ENCODE measurements at places on chromosomes 11 and 22. TPM values are rescaled to one million over a fixed set of nuclear protein-coding genes. Genes with fewer than 3 reads are reported as not detected.

The MTFP1 gene
- total RNA-seq: 35.9 TPM

The C22orf42 gene
- not detected for total RNA-seq

The LMNTD2 gene
- 1.9 TPM for total RNA-seq

The HORMAD2 gene
- not detected for total RNA-seq

The OR56A1 gene
- total RNA-seq: not detected

The ZNF202 gene
- total RNA-seq: 7.5 TPM

The SCGB1A1 gene
- total RNA-seq: not detected

The XKR3 gene
- not detected for total RNA-seq

The BANF1 gene
- 29.4 TPM for total RNA-seq

The TRIM34 gene
- total RNA-seq: 11.3 TPM

The TSPAN32 gene
- total RNA-seq: not detected

The HEPN1 gene
- total RNA-seq: 0.33 TPM

The GDPD4 gene
- not detected for total RNA-seq

The MOGAT2 gene
- not detected for total RNA-seq

The RIC3 gene
- not detected for total RNA-seq

The TP53AIP1 gene
- total RNA-seq: not detected

The MMP7 gene
- 1.6 TPM for total RNA-seq

The MOV10L1 gene
- 46.7 TPM for total RNA-seq

The ROBO4 gene
- total RNA-seq: 745 TPM

The HEPACAM gene
- 0.19 TPM for total RNA-seq

The PHLDA2 gene
- 8.8 TPM for total RNA-seq

The SCGB1C1 gene
- total RNA-seq: not detected

The PLEKHA7 gene
- 2.1 TPM for total RNA-seq

The NOX4 gene
- 67.6 TPM for total RNA-seq

The SOX6 gene
- total RNA-seq: 0.67 TPM

The SAA4 gene
- total RNA-seq: not detected

The MFRP gene
- total RNA-seq: under 0.01 TPM

The DDTL gene
- total RNA-seq: 1.3 TPM

The OR2AG2 gene
- 0.29 TPM for total RNA-seq

The CERK gene
- total RNA-seq: 118 TPM

The DHCR7 gene
- total RNA-seq: 36.9 TPM

The OR5F1 gene
- not detected for total RNA-seq

The NRXN2 gene
- not detected for total RNA-seq

The PYGM gene
- 0.33 TPM for total RNA-seq

The MS4A15 gene
- total RNA-seq: not detected

The KRTAP5-1 gene
- total RNA-seq: not detected

The ACCSL gene
- total RNA-seq: not detected

The FIBIN gene
- not detected for total RNA-seq

The GNAZ gene
- total RNA-seq: 1.3 TPM

The KRTAP5-2 gene
- not detected for total RNA-seq

The HOATZ gene
- total RNA-seq: not detected

The KLHDC7B gene
- total RNA-seq: under 0.01 TPM

The ST3GAL4 gene
- total RNA-seq: 17.0 TPM

The DTX4 gene
- 7.8 TPM for total RNA-seq

The CCT8L2 gene
- not detected for total RNA-seq

The BCO2 gene
- 1.1 TPM for total RNA-seq

The PGA5 gene
- not detected for total RNA-seq

The NKAPD1 gene
- 16.0 TPM for total RNA-seq

The JHY gene
- 2.0 TPM for total RNA-seq

All from vein endothelial cell (primary cell).